ENCODE measurements at places on chromosomes 5 and 9.

DNA sequence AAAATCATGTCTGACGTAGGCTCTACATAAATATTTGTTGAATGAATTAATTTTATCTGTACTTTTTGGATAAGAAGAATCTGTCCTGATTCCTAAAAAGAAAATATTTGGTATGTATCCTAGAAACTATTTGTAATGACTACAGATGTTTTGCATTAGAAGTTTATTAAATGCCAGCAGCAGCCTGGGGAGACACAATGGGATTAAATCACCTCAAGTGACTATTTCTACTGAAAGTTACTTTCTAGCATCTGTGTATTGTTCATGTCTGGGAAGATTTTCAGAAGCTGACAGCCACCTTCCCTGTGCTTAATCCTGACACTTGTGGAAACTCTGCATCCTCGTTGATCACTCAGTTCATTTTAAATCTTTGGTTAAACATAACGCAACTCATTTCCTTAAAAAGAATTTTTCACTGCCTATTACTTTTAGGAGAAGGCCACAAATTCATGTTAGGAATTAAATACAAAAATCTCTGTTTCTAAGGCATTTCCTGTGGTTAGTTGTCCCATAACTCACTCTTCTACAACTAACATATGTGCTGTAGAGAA, 209.3 kb upstream of the PPP1R2B start:
- DNase-seq: no peak

GRCh38 chr9:131714821-131715220, 25.1 kb downstream of the RAPGEF1 start:
- no peak for DNase-seq

GRCh38 chr5:151066920-151067319, 13.9 kb downstream of the TNIP1 start:
- no peak for DNase-seq

- no peak for DNase-seq
Observed at GRCh38 chr5:32710550-32711361, at the start of gene NPR3. Gene NPR3 (plus strand): TSS chr5:32711321. CDS start chr5:32711777, 456 bp downstream.

DNA sequence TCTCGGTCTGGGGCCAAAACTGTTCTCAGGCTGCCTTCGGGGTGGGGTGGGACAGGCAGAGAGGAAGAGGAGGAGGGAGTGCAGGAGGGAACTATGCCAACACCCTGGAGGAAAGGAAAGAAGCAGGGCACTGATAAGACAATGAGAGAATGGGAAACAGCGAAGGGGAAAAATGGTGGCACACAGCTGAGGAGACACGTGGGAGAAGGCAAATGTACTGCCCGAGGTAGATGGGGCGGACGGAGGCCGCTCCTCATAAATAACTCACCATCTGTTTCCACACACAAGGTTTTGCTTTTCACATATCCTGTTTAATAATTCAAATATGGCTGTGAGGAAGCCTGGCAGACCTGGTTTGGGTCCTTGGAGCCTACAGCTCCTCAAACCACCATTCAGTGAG, 148.2 kb upstream of the LRRTM2 start:
- no peak for DNase-seq

- no peak for DNase-seq
Observed at GRCh38 chr5:158414333-158414762, 555.4 kb upstream of the CLINT1 start.

- DNase-seq: no peak
Observed at GRCh38 chr9:27151693-27152404, 42.8 kb downstream of the TEK start.

GRCh38 chr9:90906316-90907055, 104.9 kb downstream of the SYK start:
- DNase-seq: no peak

DNA sequence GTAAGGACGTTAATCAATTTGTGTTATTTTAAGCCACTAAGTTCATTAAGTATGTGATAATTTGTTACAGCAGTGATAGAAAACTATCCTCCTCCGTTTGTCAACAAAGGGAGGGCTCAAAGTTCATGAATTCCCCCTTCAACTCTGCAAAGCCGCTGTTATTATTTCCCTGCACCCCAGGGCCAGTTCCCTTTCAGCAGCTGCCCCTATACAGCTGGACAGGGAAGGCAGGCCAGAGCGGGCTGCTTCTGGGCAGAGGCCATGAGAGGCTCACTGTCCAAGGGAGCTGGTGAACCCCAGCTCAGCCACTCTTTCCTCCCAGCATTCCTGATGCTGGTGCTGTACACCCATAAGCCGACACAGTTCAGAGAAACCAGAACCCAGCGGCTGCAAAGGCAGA, 102.4 kb upstream of the GPR151 start:
- DNase-seq: no peak

GRCh38 chr9:36249189-36249588, 9.1 kb downstream of the GNE start:
- DNase-seq: no peak

GRCh38 chr9:114116126-114116747, 17.1 kb upstream of the KIF12 start:
- no peak for DNase-seq

GRCh38 chr5:123035360-123035917, 1.1 kb downstream of the PPIC start:
- no peak for DNase-seq

DNA sequence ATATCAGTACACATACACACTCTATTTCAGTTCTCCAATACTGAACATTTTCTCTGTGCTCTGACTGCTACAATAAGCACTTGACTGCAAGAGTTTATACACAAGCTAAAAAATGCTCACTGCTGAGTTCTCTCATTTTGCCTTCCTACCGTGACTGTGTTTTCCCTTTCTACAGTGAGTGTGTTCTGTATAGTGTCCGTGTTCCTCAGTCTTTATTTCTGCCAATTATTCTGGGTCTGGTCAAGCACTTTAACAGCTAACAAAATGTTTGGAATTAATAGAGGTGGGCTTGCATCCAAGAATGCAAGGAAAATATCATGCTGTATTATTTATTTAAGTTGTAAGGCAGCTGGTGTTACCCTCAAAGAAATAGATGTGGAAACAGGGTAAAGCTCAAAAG, 217.0 kb upstream of the NREP start:
- no peak for DNase-seq

DNA sequence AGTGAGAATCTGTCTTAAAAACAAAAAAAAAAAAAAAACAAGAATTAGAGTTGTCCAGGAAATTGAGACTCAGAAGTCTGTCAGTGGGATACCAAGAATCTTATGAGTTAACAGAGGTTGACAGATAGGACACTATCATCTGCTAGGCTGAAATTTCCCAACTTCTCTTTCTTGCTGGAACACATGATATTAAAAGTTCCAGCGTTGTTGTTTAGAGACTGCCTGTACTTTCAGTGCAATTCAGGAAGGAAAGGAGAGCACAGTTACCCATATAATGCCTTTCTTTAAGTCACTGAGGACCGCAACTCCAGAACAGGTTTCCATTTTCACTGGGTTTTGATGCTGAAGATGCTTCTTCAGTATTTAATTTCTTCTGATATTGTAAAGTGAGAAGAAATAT, 13.5 kb downstream of the TRPM6 start:
- no peak for DNase-seq

GRCh38 chr5:153959134-153959957, 79.4 kb downstream of the FAM114A2 start:
- DNase-seq: no peak

GRCh38 chr5:40384782-40385390, 294.8 kb upstream of the PTGER4 start:
- no peak for DNase-seq

- no peak for DNase-seq
Observed at GRCh38 chr5:69510694-69511093, 18.1 kb downstream of the OCLN start.

DNA sequence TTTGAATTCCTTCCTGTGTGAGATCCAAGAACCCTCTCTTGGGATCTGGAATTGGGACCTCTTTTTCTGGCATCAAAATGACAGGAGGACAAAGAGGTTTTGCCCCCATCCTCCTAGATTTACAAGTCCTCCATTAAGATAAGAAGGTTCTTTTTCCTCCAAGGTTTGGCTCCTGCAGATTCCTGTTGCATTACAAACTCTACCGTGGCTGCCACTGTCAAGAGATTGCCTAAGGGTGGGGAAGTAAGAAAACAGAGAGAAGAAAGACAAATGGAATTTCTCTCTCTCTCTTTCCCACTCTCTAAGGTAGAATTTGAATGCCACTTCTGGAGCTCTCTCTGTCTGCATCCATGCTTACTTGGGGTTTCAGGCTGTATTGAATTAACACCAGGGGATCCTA, 12.0 kb upstream of the SVEP1 start:
- DNase-seq: no peak

GRCh38 chr5:135236228-135236907, 162.7 kb downstream of the MACROH2A1 start:
- DNase-seq: no peak

DNA sequence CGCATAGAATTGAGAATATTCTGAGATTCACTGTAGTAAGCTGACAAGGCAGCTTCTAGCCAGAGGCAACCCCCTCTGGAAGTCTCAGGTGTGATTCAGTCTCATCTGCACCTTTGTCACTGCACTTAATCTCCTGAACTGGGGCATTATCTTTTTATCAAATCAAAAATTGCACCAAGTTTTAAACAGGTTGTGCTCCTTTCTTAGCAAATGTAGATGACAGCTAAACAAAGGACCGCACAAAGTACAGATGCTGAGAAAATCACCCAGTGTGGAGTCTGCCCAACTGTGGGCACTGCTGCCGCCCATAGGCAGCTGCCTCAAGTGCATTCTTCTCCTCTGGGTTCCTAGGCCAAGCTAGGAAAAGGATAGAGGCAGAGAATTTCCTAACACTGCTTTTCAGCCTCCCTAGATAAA, 51.1 kb downstream of the STARD4 start:
- no peak for DNase-seq

GRCh38 chr9:119004618-119004990, 364.6 kb downstream of the BRINP1 start:
- no peak for DNase-seq

GRCh38 chr9:88229434-88229833, 91.2 kb upstream of the SPATA31C2 start:
- no peak for DNase-seq

GRCh38 chr5:166004006-166004405, 2287.4 kb upstream of the WWC1 start:
- no peak for DNase-seq

GRCh38 chr9:114285166-114285867, 37.6 kb upstream of the ORM1 start:
- no peak for DNase-seq

- peak; percentile 33 for DNase-seq
Observed at GRCh38 chr5:96714951-96715451, 52.8 kb downstream of the CAST start.

DNA sequence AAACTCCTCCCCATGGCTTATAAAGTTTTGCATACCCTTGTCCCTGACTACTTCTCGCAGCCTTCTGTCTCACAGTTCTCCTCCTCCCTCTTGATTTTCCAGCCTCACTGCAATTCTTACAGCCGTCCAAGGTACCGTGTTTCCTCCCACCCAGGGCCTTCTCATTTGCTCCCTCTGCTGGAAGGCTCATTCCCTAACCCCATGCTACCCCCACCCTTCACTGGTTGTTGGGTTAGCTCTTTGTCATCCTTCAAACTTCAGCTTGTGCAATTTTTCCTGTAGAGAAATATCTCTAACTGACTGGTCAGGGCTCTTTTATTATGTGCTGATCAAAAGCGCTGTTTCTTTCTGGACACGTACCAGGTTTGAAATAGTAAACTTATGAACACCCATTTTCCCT, 329.2 kb downstream of the EBF1 start:
- DNase-seq: no peak

DNA sequence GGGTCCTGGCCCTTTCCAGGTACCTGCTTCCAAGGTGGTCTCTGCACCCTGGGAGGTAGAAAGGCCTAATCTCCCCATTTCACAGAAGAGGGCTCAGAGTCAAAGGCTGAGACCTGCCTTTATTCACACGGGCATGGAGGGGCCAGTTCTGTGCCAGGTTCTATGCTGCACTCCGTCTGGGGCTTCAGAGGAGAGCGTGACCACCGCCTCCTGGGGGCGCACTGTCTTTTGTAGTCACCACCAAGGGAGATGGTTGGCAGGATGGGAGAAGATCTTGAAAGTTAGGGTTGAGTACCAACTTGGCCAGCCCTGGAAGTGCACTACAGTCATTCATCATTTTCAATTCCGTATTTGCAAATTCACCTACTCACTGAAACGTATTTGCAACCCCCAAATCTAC, 23.7 kb upstream of the PRDM12 start:
- no peak for DNase-seq

- no peak for DNase-seq
Observed at GRCh38 chr5:175242207-175242606, 201.8 kb downstream of the DRD1 start.

GRCh38 chr5:120382833-120383232, 81.3 kb upstream of the PRR16 start:
- DNase-seq: no peak

DNA sequence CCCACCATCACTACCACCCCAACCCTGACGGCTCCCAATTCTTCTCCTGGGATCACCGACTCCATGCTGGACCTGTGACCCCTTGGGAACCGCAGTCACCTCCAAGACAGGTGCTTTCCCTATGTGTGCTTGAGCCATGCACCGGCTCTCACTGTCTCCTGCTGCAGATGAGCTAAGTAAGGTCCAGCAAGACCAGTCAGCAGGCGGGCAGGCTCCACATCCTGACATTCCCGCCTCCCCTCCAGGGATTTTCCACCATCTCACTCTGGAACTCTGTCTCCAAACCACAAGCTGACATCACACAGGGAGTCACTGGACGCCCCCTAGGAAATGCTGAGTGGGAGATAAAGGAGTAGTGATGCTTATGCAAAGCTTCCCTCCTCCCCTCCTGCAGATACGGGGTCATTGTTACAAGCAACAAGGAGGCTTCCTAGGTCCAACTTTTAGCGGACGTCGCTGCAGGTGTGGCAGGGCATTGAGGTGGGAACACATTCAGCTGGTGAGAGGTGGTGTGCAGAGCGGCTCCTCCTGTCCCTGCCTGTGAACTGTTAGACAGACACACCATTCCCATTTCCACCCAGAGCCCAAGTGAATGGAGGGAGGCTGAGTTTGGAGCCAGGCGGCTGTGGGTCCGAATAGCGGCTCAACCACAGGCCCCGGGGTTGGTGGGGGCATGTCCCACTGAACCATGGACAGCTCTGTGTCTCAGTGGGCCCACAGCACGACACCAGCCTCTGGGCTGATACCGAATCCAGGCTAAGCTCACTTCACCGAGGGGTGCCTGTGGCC, 129.2 kb upstream of the PHYKPL start:
- no peak for DNase-seq

GRCh38 chr5:97141031-97141430, 1.4 kb downstream of the LIX1 start:
- DNase-seq: no peak

GRCh38 chr5:180908998-180909731, 10.2 kb downstream of the BTNL8 start:
- DNase-seq: no peak

GRCh38 chr5:88657906-88658775, 224.8 kb downstream of the MEF2C start:
- no peak for DNase-seq

GRCh38 chr5:14438195-14438606, 143.4 kb upstream of the OTULINL start:
- no peak for DNase-seq

- no peak for DNase-seq
Observed at GRCh38 chr9:91697201-91697600, 252.8 kb downstream of the ROR2 start.

Data from effector memory CD8-positive, alpha-beta T cell (primary cell).